ENCODE measurements at places on chromosomes 5 and 9.
A peak's percentile ranks its signal among the peaks of the same experiment; 100 is the strongest.

GRCh38 chr9:76571743-76572146 lies 112.8 kb downstream of the GCNT1 start:
- DNase-seq: no peak

DNA sequence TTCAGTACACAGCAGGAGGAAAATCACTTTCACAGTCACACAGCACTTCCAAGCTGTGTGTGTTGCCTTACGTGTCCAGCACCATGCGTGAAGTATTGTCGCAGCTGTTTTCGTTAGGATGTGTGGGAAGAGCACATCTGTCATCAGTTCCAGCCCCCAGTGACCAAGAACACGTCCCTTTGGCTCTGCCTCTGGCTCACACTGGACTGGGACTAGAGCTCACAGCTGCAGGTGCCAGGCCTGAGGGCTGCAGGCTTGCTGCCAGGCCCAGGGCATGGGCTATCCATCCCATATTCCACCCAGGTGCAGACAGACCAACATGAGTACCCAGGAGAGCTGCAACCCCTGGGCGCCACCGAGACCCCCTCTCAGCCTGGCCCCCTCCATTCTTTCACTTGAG lies 60.5 kb upstream of the ANKRD33B start:
- DNase-seq: no peak

DNA sequence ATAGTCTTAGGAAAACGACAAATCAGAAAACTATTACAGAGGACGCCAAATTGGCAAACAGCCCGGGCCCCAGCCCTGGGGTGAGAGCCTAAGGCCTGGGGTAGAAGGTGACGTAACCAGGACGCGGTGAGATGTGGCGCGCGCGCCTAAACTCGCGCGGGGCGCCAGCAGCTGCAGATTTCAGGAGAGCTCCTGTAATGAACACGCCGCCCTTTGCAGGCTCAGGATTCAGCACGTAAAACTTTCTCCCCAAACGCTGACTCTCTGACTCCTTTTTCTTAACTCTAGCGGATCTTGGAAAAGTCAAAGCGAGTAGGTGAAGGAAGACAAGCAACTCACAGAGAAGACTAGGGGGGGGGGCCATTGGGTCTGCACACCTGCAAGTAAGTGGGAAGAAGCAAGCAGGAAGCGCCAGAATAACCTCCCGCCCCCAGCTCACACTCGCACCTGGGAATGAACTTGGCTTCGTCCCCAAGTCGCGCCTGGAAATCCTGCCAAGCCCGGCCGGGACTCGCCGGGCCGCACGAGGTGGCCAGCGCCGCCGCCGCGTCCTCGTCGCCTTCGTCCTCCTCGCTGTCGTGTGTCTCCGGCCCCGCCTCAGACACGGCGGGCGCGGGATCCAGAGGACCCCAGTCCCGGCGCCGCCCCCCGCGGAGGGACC lies 822 bp downstream of the RASEF start:
- DNase-seq: no peak

DNA sequence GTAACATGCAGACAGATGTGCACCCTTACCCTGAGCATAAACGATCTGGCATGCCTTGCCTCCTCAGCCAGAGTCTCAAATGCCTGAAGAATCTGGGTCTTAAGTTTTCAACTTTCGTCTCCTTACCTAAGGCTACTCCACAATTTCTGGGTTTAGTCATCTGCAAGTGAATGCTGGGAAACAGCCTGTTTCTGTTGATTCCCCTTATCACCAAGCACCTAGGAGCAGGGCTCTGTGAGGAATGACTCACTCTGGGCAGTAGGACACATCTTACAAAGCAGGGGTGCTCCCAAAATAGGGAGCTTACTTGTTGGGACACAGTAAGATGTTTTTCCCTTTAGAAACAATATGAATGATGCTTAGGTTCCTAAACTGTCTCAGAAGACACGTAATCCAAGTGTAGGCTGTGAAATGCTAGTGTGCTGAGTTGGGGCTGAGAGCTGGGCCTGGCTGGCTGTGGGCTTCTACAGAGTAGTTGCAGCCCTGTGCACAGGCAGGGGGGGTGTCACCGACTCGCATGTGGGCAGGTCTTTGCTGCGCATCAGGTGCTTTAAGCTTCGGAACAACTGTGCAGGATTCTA lies 58.0 kb downstream of the DAP start:
- DNase-seq: no peak

DNA sequence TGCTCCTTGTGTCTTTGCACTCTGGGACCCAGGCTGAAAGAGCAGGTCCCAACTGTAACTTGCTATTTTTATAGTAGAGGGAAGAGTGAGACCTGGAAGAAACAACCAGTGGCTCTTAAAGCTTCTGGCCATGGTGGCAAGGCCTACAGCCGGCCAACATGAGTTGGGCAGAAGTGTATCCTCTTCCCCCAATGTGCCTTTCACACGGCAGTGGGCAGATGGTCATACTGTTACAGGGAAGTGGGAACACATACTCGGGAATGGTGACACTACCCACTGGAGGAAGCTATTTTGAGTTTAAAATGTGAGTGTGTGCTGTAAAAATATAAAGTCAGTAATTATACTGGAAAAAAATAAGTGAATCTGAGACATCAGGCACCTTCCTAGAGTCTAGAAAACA lies 116.0 kb downstream of the MVB12B start:
- no peak for DNase-seq

GRCh38 chr5:7867260-7867659 lies 1.6 kb downstream of the FASTKD3 start:
- no peak for DNase-seq

- no peak for DNase-seq
These were observed 215.0 kb downstream of the MELK start for GRCh38 chr9:36787709-36788108.

- DNase-seq: peak; percentile 47
These were observed 35.4 kb downstream of the UBE2R2 start for GRCh38 chr9:33852216-33852826.

GRCh38 chr5:68378204-68378820 lies 162.8 kb downstream of the PIK3R1 start:
- no peak for DNase-seq

- no peak for DNase-seq
These were observed 72.6 kb downstream of the ENTREP1 start for GRCh38 chr9:69397384-69398214.

GRCh38 chr9:129287619-129288305 lies 109.7 kb upstream of the IER5L start:
- DNase-seq: no peak

GRCh38 chr5:113375480-113376060 lies 59.2 kb downstream of the TSSK1B start:
- DNase-seq: no peak

- no peak for DNase-seq
These were observed 307.8 kb upstream of the PAPPA start for GRCh38 chr9:115845648-115846312.

- DNase-seq: no peak
These were observed 622.0 kb upstream of the DAB2 start for GRCh38 chr5:40046792-40047191.

GRCh38 chr5:127923804-127924570 lies 159.6 kb upstream of the SLC12A2 start:
- no peak for DNase-seq

DNA sequence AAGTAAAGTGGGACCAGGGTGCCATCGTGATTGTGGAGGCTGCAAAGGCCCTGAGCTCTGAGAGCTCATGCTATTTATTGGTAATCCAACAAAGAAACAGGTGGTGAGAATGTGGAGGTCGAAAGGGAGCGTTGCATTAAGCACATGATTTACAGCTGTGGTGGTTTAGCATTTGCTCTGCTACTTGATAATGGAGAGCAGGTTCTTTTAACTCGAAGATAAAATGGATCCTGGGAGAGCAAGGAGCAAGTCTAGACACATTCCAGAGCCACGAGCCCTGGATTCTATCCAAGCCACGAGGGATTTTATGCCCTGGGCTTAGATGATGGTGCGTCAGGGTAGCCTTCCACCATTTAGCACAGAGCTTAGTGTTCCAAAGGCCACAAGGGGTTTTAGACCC lies 1710.1 kb upstream of the CDH9 start:
- no peak for DNase-seq

DNA sequence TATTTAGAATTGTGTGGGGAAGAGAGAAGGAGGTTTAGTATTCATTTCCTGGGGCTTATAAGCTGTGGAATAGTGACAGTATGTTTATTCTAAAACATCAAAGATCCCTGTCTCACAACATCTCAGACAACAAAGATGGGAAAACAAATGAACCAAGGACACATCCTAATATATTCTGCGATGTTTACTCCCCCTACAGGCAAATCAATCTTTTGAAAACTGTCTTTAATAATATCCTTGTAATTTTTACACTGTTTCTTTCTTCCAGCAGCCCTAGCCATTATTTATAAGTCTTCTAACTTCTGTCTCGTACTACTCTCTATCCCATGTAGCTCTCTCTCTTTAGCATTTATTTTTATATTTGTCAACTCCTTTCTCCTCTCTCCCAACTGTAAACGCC lies 33.5 kb upstream of the TMEM252 start:
- DNase-seq: no peak

DNA sequence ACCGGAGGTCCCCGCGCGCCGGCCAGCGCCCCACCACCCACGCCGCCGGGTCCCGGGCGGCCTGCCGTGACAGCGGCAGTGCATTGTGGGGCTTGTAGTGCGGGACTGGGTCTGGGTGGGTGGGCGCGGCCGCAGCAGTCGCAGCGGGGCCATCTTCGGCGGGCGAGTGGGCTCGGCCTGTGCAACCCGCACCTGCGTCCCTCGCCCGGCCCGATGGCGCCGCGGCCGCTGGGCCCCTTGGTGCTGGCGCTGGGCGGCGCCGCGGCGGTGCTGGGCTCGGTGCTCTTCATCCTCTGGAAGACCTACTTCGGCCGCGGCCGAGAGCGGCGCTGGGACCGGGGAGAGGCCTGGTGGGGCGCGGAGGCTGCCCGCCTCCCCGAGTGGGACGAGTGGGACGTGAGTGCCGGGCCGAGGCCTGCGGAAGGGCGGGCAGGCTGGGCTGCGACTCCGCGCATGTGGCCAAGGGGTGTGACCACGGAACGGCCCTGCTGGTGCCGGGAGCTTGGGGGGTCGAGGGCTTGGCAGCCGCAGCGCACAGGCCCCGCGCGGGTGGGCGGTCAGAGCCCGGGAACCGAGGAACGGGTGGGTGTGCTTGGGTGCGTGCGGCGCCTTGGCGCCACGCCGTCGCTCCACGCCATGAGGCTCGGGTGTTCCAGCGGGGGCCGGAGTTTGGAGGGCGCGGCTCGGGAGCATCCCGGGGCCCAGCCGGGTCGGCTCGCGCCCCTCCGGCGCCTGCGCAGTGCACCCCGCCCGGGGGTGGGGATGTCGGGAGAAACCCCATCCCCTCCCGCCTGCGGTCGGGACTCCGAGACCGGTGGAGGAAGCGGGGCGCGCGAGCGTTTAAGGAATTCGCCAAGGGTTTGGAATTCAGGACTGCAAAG lies at the start of gene ARL10:
ARL10 (plus strand) TSS at position 137 of the 881 bp plus-strand sequence; CDS start at position 214, 77 bp downstream.
- peak; percentile 54 for DNase-seq

DNA sequence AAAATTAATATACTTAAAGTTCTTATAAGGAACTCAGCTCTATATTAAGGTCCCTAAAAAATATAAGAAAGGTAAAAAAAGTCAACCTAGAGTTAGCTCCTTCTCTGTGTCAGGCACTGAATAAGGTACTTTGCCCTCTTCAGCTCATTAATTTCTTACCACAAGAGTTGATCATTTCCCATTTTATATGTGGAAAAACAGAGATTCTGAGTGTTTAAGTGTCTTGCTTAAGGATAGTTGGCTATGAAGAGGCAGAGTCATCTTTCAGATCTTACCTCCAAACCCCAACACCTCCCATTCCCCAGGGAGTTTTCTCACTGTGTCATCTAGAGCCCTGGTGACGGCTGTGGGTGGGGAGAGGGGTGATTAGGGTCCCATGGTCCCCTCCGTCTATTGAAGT lies 40.6 kb downstream of the INSYN2B start:
- no peak for DNase-seq

- DNase-seq: no peak
These were observed 33.0 kb upstream of the NCS1 start for GRCh38 chr9:130139251-130139650.

DNA sequence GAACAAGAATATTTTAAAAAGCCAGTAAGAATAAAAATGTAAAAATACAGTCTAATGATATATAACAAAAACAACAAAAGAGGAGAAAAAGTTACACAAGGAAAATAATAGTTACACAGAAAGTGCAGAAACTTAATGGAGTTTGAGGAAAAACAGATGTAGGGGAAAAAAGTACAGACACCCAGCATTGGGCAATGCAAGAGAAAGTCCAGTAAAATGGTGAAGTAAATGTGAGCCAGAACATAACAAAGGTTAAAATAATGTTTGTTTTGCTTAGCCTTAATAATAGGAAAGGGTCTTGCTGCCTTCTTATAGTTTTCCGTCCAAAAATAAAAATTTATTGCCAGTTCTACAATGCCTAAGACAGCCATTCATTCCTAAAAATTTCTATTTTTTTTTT lies 364.2 kb downstream of the NNT start:
- no peak for DNase-seq

GRCh38 chr5:93603078-93603792 lies 20.2 kb downstream of the NR2F1 start:
- no peak for DNase-seq

GRCh38 chr5:157464519-157465171 lies 4.6 kb downstream of the NIPAL4 start:
- DNase-seq: no peak

GRCh38 chr9:1272488-1272887 lies 222.3 kb downstream of the DMRT2 start:
- DNase-seq: no peak

- DNase-seq: no peak
These were observed 166.0 kb upstream of the IRX2 start for GRCh38 chr5:2917524-2917923.

GRCh38 chr9:101628173-101628572 lies 33.4 kb upstream of the PPP3R2 start:
- no peak for DNase-seq

DNA sequence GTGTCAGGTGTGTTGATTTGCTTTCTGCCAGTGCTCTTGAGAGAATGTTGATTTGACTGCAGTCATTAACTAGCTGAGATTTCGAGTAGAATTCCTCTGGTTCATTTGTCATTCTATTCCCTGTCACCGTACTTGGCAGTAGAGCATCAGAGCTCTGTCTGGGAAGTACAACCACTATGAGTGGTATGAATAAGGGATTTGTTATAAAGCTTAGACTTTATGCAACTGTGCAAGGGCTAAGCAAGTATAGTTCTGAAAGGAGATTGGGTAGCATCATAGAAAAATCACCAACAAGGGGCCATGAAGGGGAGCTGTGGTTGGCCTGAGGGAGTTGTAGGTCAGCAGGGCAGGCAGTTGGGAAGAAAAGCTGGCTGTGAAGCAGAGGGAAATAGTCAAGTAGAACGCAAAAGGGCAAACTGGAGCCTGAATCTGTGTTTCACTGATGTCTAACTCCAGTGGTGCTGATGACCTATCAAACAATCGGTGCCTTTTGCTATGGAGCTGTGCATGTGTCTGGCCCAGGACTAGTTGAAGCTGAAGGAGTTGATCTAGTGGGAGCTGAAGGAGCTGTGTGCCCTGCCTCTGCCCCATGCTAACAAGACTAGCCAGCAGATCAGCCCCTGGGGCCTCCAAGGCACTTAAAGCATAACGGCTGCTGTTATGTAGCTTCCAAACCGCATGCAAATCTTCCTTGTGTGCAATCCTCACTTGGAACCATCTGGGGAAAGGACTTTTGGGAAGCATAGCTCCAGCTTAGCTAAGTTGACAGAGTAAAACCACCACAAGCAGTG lies 110.0 kb downstream of the SLC28A3 start:
- no peak for DNase-seq
